ENCODE measurements at places on chromosomes 3 and 15.
A peak's percentile ranks its signal among the peaks of the same experiment; 100 is the strongest.

DNA sequence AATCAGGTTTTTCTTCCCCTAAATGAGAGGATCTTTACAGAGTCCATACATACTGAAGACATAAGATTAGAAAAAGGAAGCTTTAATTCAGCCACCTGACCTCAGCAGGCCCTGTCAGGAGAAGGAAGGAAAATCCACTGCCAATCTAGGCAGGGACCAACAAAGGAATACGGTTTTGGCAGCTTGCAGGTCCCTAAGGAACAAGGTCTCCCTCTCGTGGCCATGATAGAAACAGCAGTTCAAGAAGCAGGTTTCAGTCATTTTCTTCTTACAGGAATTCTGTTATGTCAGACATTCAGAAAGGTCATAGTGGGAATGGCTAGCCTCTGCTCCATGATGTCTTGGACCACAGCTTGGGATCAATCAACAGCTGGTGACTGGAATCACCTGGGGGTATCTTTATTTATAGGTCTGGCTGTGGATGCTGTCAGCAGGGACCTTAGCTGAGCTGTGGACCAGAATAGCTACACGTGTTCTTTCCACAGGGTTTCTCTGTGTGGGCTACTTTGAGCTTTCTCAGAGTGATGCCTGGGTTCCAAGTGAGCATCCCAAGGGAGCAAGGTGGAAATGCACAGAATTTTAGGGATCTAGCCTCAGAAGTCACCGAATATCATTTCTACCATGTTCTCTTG, 9.4 kb upstream of the CMSS1 start:
- DNase-seq = peak; percentile 63

- DNase-seq = no peak
These were observed 2.4 kb downstream of the GNL3 start for GRCh38 chr3:52688266-52688665.

DNA sequence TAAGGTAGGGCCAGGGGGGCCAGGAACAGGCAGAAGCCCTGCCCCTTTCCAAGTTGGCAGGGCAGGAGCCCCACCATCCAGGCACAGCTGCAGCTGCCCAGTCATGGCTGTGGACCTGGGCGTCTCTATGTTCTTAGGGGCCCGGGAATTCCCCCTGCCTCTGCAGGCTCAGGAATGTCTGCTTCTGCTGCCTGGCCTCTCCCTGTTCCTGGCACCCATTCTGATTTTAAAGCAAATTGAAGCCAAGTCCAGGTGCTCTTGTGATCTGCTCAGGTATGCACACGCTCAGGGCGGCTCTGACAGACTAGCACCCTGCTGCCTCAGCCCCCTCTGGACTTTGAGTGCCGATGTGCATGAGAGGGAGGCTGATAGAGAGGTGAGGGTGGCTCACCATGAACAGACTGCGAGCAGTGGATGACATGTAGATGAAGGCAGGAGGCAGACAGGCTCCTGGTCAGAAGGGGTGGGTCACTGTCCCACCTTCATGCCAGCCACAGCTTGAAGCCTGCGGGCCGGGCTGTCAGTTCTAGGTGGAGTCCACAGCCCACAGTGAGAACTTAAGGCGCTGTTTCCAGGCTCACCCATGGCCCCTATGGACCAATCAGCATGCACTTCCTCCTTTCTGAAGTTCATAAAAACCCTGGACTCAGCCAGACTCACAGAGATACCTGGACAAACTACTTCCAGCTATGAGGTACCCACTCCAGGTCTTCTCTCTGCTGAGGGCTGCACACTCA, 747.8 kb upstream of the GBE1 start:
- no peak for DNase-seq

- no peak for DNase-seq
These were observed 246.0 kb downstream of the EPHA3 start for GRCh38 chr3:89353465-89353864.

GRCh38 chr3:106587551-106587950, 718.7 kb upstream of the CBLB start:
- DNase-seq = no peak

DNA sequence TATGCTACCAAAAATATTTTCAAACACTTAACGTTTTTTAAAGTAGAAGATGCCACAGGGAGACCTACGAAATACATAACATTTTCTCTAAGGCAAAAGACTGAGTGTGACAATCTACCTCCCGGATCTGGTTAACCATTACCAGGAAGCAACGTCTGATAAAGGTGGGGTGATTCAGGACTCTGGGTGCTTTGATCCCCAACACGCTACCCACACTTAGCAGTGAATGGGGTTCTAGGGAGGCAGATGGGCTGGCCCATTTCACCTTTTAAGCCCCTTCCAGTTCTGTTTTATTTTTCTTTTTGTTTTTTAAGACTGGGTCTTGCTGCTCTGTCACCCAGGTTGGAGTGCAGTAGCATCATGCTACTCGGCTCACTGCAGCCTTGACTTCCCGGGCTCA, 39.5 kb downstream of the EIF4E3 start:
- no peak for DNase-seq

GRCh38 chr3:19816631-19817030, 117.4 kb downstream of the EFHB start:
- no peak for DNase-seq

DNA sequence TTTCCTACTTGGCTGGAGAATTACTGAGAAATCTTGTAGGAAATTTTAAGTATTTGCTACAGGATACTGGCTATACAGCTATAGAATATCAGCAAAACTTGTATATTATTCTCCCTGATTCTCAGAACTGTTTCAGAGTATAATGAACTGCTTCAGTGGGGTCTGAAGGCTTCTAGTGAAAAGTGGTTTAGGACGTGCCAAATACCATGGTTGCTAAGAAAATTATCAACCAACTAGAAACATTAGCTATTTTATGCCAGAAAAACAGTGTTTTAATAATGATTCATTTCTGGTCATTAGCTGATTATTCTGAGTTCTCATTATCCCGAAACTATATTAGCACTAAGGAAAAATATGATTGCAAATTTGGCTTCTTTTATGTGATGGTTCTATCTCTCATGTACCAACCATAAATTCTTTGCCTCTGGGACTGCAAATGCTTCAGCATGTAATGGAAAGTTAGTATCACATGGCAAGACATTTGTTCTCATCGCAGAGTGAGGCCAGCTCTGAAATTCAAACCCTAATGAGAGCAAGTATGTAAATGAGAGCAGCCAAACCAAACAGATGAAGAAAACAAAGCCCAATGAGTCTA, 11.0 kb upstream of the TSC22D2 start:
- DNase-seq = no peak

DNA sequence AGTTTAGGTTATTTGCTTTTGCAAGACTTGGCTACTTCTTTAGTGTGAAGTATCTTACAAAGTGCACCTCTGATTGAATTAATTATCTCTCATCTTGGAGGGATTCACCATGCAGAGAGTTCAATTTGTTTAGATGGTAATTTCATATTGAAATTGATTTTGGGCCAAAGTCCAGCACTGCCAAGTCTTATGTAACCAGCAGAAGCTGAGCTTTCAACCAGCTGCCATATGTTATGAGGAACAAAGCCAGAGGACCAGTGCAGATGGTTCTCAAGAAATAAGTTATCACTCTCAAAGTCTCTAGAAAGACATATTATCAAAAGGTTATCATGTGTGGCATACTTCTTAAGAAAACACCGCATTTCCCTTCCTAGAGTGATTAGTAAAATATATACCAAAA, 29.0 kb downstream of the ABHD6 start:
- DNase-seq = no peak

GRCh38 chr3:42556089-42556632, 25.6 kb downstream of the SEC22C start:
- DNase-seq = no peak

- DNase-seq = no peak
These were observed 14.9 kb downstream of the ATXN7 start for GRCh38 chr3:63878394-63879060.

GRCh38 chr3:28743831-28744230, 395.2 kb upstream of the AZI2 start:
- DNase-seq = no peak

- no peak for DNase-seq
These were observed 7.7 kb upstream of the CX3CR1 start for GRCh38 chr3:39287216-39288164.

DNA sequence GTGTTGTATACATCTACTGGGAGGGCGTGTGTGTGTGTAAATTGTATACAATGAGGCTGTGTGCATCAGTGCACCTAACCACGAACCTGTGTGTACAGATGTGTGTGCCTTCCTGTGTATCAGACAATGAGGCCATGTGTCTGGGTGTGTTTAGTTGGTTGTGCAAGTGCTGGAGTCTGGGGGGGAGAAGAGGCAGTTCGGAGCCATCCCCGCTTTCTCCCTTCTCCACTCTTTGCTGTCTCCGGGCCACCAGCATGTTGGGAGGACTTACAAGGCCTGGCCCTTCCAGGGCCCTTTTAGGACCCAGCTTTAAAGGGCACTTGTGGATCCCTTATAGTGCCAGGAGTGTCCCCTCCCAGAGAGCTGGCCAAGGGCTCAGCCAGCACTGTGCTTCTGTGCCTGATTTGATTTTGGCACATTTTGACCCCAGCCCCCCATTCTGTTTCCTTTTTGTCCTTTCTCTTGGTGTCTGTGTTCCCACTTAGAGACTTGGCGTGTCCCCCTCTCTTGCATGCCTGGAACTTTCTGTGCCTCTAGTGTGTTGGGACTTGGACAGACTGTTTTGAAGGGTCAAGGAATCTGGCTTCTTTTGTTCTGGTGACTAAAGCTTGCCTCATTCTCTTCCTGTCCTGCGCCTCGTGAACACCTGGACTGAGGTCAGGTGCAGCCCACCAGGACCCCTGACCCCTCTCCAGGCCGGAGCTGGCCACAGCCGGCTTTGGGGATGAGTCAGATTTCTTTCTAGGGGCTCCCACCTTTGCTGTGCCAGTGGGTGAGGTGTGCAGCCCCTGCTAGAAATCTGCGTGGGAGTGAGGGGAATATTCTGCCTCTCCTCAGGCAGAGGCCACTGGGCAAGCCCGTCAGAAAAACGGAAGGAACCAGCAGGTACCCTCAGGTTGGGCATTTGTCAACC, 1.5 kb downstream of the CTDSPL start:
- DNase-seq = no peak

- no peak for DNase-seq
These were observed 1.4 kb downstream of the TMC3 start for GRCh38 chr15:81372575-81372974.

DNA sequence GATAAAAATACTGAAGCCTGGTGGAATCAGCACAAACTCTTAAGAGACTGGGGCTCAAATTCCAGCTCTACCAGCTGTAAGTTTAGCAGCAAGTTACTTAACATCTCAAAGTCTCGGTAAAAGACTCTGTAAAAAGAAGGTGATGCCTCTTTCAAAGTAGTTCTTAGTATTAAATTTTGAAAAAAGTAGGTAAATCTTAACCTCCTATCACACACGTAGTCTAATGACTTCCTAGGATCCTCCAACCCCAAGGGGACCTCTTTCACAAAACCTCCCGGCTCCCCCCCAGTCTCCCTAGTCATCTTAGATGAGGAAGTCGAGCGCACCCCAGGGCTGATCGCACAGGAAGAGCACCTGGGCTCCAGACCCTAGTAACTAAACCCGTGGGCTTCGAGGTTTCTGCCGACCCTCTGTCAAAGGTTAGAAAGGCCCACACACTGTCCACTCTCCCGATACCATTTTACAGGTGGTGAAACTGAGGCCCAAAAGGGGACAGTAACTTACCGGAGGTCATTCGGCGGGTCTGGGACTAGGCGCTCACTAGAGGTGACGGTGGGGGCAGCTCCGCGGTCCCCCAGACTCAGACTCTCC, 427 bp downstream of the MBD4 start:
- DNase-seq = no peak

- no peak for DNase-seq
These were observed 209.2 kb upstream of the GADL1 start for GRCh38 chr3:31103623-31104180.

Data from HEK293T (cell line).